Lower lobe of right lung (tissue), 2 donors: ENCODE measurements at places on chromosomes 11 and 22.

GRCh38 chr22:50528682-50529415, 963 bp downstream of the TYMP start:
- peaks cover 58% of the 10 kb centered on the region for H3K4me1 ChIP-seq
- H3K27ac ChIP-seq: peak overlapping the region; percentile 100
- DNase-seq: peak; percentile 64
- peaks cover 4% of the 10 kb centered on the region for H3K36me3 ChIP-seq

- H3K4me3 ChIP-seq: no peak overlapping the region
- H3K27ac ChIP-seq: no peak overlapping the region
- DNase-seq: no peak
- no peaks in the 10 kb centered on the region for H3K4me1 ChIP-seq
- no peaks in the 10 kb centered on the region for H3K27me3 ChIP-seq
Observed at GRCh38 chr11:4194889-4195288, 100.3 kb downstream of the RRM1 start.

GRCh38 chr11:74754507-74755252, 6.0 kb downstream of the RNF169 start:
- DNase-seq: no peak
- H3K27ac ChIP-seq: no peak overlapping the region
- H3K4me3 ChIP-seq: no peak overlapping the region
- H3K36me3 ChIP-seq: no peaks in the 10 kb centered on the region
- no peaks in the 10 kb centered on the region for H3K27me3 ChIP-seq

DNA sequence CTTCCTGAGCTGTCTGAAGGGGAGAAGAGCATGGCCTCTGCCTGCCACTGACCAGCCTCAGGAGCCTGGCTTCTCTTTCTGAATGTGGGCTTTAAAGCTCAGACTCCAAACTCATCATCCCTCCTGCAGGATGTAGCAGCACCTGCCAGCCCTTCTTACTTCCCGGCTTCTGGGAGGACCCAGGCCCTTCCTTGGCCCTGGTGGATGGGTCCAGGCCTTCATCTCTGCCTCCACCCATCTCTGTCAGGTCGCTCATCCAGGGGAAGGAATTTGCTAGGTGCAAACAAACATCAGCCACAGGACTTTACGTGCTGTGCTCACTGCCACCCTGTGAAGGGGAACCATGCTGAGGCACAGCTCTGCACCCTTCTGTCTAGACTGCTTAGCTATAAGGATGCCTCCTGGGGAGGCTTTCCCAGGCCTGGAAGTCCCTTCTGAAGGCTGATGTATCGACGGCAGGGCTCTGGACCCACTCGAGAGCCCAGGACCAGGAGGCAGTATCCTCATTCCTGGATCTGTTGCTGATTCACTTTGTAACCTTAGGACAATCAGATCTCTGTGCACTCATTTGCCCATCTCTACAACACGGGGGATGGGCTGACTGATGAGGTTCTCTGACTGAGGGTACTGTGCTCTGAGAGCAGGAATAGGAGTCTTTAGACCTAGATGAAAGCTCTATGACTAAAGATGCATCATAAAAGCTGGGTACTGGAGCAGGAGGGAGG, 30.9 kb downstream of the USP35 start:
- H3K36me3 ChIP-seq: peaks cover 96% of the 10 kb centered on the region
- DNase-seq: no peak
- H3K27me3 ChIP-seq: no peaks in the 10 kb centered on the region
- no peaks in the 10 kb centered on the region for H3K4me1 ChIP-seq

DNA sequence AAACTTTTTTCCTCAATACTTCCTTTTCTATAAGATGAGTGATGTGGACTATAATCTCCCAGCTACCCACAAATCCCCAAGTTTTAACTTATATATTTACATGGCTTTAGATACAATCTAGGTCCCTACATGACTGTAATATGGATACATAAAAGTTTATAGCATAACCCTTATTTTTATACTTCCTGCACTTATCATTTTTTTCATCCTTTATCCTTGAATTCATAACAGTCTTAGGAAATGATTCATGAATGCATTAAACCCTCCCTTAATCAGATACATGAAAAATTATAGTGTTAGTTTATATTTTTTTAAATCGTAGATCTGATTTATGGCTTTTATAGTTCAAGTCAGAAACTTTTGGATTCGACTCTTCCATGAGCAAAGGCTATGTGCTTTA, 195.8 kb downstream of the MAML2 start:
- no peaks in the 10 kb centered on the region for H3K27me3 ChIP-seq
- H3K4me1 ChIP-seq: peaks cover 25% of the 10 kb centered on the region
- H3K36me3 ChIP-seq: no peaks in the 10 kb centered on the region
- no peak overlapping the region for H3K27ac ChIP-seq

GRCh38 chr22:30485362-30485988, 13.7 kb upstream of the SEC14L3 start:
- DNase-seq: peak; percentile 79
- H3K4me3 ChIP-seq: no peak overlapping the region
- no peak overlapping the region for H3K27ac ChIP-seq
- no peaks in the 10 kb centered on the region for H3K27me3 ChIP-seq
- no peaks in the 10 kb centered on the region for H3K36me3 ChIP-seq

DNA sequence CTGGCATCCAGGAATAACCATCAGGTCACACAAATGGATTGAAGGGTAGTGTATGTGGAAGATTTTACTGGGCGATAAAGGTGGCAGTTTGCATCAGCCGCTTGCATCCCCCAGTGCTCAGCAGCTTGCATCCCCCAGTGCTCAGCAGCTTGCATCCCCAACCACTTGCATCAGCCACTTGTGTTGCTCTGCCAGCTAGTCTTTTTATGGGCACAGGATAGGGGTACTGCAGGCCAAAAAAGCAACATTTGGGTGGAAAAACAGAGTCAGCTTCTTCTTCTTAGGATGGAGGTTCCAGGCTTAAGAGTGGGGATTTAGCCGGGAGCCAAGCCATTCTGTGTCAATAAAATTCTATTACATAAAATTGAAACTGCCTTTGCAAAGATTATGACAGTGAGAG, 23.2 kb upstream of the FEZ1 start:
- H3K4me1 ChIP-seq: no peaks in the 10 kb centered on the region
- no peak for DNase-seq
- H3K36me3 ChIP-seq: no peaks in the 10 kb centered on the region

GRCh38 chr22:46652081-46652846, 32.1 kb downstream of the GRAMD4 start:
- H3K27ac ChIP-seq: peak overlapping the region; percentile 31
- H3K27me3 ChIP-seq: no peaks in the 10 kb centered on the region
- no peak for DNase-seq
- no peak overlapping the region for H3K4me3 ChIP-seq

DNA sequence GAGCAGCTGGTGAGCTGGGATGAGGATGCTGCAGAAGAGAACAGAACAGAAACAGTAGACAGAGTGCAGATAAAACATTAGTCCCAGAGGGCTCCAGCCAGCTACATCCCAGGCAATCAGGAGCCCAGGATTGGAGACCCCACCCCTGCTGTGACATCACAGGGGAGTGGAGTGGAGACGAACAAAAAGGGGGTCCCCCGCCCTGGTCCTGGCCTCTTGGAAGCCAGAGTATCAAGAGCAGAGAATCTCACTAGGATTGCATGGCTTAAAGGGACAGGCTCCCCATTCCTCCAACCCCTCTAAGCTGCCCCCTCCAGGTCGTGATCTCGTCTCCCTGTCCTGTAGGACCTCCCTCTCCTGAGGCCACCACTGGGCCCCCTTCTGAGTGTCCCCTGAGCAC, at the start of gene P2RX3:
Gene P2RX3 (plus strand): TSS at position 211 of the 400 bp plus-strand sequence. CDS start 199 bp downstream, outside the sequence.
- H3K4me3 ChIP-seq: no peak within 1 kb of the TSS
- peaks cover 20% of the 10 kb centered on the region for H3K4me1 ChIP-seq
- no peaks in the 10 kb centered on the region for H3K27me3 ChIP-seq

- H3K27ac ChIP-seq: no peak overlapping the region
- peaks cover 8% of the 10 kb centered on the region for H3K4me1 ChIP-seq
- no peak for DNase-seq
- H3K36me3 ChIP-seq: peaks cover 24% of the 10 kb centered on the region
- H3K27me3 ChIP-seq: no peaks in the 10 kb centered on the region
Observed at GRCh38 chr11:73344191-73344607, 32.0 kb upstream of the RELT start.

- no peaks in the 10 kb centered on the region for H3K36me3 ChIP-seq
- H3K4me1 ChIP-seq: no peaks in the 10 kb centered on the region
- H3K27me3 ChIP-seq: peaks cover 3% of the 10 kb centered on the region
Observed at GRCh38 chr11:31958076-31958735, 132.7 kb upstream of the RCN1 start.

GRCh38 chr11:122756417-122756816, 81.9 kb upstream of the CRTAM start:
- H3K4me1 ChIP-seq: peaks cover 45% of the 10 kb centered on the region
- no peaks in the 10 kb centered on the region for H3K27me3 ChIP-seq
- no peak overlapping the region for H3K4me3 ChIP-seq
- DNase-seq: peak; percentile 78

GRCh38 chr11:118746988-118747585, 43.9 kb downstream of the DDX6 start:
- H3K36me3 ChIP-seq: peaks cover 41% of the 10 kb centered on the region
- no peak for DNase-seq
- H3K27me3 ChIP-seq: no peaks in the 10 kb centered on the region
- no peak overlapping the region for H3K27ac ChIP-seq
- no peak overlapping the region for H3K4me3 ChIP-seq

DNA sequence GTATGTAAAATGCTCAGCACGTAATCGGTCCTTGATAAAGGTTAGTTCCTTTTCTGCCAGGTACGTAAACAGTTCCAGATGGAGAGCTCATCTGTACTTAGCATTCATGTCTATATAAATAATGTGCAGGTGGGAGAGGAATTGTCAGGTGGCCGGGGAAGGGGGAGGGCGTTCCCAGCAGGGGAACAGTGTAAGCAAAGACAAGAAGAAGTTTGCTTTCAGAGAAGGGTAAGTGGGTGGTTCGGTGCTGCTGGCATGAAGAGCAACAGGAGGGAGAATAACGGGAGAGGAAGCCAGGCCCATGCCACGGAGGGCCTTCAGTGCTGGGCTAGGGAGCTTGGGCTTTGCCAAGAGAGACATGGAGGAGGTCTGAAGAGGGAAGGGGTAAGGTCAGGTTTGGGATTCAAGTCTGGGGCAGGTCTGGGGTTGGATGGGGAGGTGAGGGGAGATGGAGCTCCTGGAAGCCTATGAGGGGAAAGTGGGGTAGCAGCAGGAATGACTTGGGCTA, 11.4 kb upstream of the WNT11 start:
- H3K4me3 ChIP-seq: no peak overlapping the region
- H3K27ac ChIP-seq: no peak overlapping the region
- no peaks in the 10 kb centered on the region for H3K4me1 ChIP-seq
- DNase-seq: peak; percentile 9
- H3K27me3 ChIP-seq: no peaks in the 10 kb centered on the region

DNA sequence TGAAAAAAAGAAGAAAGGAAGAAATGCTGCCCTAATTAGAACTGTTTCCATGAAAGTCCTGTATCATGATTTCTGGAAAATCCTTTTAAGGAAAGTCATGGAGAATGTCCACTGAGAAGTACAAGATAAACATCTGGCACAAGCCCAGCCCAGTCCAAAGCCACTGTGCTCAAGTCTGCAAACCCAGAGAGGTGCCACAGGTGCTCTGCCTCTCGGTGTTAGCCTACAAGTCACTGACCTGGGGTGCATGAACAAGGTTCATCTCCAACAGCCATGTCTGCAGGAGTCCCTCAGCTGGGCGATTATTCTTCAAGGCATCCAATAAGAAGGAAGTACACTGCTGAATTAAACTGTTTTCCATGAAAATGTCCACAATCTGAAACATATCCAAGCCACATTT, 51.1 kb upstream of the SLC25A1 start:
- DNase-seq: no peak
- no peak overlapping the region for H3K4me3 ChIP-seq
- H3K27ac ChIP-seq: no peak overlapping the region

DNA sequence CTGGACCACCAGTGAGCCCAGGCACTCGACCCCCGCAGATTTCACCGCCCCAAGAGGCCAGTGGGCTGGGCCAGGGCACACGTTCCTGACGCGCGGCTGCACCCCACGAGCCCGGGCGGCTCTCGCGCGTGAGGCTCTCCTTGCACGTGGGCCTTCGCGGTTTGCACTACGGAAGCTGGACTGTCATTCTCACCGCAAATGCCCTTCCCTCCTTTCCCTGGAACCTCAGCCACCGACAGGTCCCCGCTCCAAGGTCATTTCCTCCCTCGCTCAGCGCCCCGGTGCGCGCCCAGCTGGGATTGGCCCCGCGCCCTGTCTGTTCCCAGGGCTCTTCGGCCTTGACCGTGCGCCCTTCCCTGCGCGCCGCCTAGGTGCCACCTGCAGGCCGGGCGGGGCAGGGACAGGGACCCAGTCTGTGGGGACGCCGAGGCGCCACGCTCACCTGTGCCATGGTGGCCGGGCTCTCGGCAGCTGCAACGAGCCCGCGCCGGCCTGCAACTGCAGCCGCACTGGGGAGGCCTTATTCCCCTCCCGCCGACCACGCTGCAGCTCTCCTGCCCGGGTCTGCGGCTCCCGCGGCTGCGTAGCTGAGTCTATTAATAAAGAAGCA, 2.1 kb upstream of the CPT1A start:
- H3K4me1 ChIP-seq: peaks cover 40% of the 10 kb centered on the region
- H3K27me3 ChIP-seq: no peaks in the 10 kb centered on the region
- peak overlapping the region; percentile 97 for H3K4me3 ChIP-seq
- peak; percentile 93 for DNase-seq
- H3K36me3 ChIP-seq: no peaks in the 10 kb centered on the region

DNA sequence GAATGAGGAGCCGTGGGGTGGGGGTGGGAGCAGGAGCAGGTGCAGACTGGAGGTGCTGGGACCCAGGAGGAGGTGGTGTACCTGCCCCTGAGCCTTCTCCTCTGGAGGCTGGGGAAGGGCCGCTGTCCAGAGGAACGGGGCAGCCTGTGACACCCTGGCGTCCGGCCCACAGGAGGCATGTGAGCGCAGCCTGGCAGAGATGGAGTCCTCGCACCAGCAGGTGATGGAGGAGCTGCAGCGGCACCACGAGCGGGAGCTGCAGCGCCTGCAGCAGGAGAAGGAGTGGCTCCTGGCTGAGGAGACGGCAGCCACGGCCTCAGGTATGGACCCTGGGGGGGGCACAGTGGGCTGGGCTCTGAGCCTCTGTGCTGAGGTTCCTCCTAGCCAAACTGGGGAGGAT, 42.2 kb upstream of the GCAT start:
- H3K4me1 ChIP-seq: no peaks in the 10 kb centered on the region
- no peak overlapping the region for H3K4me3 ChIP-seq
- no peak overlapping the region for H3K27ac ChIP-seq
- DNase-seq: no peak
